Right lobe of liver (tissue), 6 donors: ENCODE measurements at places on chromosomes 4 and X.
A peak's percentile ranks its signal among the peaks of the same experiment; 100 is the strongest.

DNA sequence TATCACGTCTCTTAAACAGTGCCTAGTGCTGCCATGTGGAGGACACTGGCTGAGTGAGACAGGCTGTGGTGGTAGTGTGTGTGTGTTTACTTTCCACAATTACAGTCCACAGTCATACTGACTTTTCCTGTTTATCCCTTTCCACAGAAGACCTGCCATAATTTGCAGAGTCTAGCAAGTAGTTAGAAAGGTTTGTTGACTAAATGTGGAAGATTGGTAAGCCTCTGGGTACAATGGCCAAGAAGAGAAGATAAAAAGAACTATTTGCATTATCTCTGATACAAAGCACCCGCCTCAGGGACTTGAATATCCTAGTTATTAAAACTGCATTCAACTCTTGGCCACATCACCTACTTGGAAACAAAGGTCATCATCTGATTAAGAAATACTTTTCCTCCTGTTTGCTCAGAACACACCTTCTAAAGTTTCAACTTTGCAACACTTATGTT lies 89.1 kb downstream of the FAM13A start:
- DNase-seq: no peak

- no peak for DNase-seq
These were observed 26.4 kb downstream of the ATG4A start for GRCh38 chrX:108117988-108118387.

DNA sequence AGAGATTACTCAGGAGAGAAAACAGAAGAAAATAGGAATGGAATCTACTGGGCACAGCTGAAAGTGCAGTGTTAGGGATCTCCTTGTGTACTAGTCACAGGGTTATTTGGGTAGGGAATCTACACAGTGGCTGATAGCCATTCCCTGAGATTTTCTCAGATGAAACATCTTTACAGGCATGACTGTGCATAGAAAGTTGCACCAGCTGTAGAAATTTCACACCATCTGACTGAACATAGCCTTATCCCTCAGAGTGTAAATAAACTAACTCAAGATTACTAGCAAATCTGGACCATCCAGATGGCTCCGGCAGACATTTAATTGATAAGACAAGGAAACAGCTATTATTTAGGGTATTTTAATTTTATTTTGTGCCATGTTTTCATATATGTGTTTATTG lies 2053.5 kb upstream of the TENM3 start:
- DNase-seq: no peak

GRCh38 chr4:86926435-86927086 lies 8.2 kb upstream of the AFF1 start:
- DNase-seq: no peak

DNA sequence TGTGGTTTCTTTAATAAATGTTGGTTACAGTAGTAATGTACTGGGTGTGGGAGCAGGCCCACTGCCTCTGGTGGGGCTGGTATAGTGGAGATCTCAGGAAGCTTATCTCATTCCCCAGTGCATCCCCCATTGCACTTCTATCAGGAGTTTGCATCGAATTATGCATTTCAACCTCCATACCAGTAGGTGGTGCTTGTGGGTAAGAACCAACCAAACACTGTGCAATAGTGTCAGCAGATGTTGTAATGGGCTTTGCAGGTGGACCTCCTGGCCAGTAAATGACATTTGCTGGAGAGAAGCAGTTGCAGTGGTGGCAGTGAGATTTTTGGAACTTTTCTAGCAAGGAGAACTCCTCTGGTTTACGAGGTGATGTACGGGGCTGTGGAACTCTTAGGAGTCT lies 150.6 kb downstream of the POU3F4 start:
- no peak for DNase-seq

DNA sequence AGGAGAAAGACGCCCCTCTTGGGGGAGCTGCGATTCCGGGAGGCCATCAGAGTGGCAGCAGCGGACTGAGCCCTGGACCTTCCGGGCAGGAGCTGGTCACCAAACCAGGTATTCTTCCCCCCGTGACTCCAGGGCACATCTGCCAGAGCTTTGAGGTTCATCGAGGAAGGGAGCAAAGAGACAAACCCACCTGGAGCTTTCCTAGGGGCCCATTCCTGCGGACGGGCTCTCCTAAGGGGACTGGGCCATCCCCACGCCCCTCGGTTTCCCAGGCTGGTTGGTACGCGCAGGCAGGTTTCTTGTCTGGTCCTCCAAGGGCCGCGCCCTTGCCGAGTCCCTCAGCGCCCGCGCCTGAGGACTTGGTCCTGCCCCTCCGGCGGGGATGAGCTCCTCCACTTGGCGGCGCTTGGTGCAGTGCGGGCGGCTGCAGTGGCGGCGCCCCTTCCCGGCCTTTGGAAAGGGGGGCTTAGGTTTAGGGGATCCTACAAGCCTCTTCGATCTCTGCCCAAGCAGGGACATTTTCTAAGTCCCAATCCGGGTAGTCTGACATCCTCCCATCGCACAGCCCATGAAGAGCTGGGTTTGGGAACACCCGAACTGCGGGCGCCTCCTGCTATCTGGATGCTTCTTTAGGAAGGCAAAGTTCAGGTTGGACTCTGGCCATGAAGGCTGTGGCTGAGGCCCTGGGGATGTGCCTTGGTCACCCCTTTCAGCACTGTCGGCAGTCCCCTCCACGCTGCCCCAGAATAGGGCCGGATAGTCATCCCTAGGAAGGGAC lies 538 bp downstream of the STBD1 start:
- DNase-seq: peak; percentile 67

GRCh38 chr4:24303926-24304325 lies 280.4 kb downstream of the DHX15 start:
- no peak for DNase-seq

- no peak for DNase-seq
These were observed 530.7 kb downstream of the CENPC start for GRCh38 chr4:67014592-67014991.

DNA sequence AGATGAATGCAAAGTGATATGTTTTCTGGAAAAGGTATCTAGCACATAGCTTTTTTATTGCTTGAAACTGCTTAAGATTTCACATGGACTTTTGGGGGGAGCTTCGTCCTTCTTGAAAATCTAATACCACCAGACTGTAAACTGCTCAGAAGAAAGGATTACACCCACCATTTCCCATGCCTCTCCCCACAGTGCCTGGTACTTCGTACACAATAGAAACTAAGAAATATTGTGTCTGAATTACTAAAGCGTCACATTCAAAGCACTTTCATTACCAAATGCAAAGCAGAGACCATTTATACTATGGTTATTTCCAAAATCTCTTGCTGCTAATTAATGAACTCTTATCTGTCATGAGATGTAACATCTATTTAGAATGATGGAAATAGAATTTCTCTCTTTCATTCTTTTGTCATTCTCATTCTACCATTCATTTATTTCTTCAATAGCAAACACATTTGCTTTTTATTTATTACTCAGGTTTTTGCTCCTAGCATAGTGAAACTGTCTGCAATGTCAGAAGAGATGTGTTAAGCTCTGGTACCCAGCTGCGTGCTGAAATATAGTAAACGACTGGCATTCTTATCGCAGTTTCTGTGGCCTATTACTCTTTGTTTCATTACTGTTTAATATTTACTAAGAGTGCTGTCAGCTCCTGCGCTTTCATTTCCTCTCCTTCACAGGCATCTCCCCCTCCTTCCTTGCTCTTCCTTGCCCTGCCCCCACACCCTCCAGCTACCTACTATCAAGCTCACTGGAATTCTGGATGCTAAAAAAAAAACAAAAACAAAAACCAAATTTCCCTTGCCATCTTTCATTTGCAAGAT lies 51.4 kb upstream of the RAPGEF2 start:
- DNase-seq: no peak

DNA sequence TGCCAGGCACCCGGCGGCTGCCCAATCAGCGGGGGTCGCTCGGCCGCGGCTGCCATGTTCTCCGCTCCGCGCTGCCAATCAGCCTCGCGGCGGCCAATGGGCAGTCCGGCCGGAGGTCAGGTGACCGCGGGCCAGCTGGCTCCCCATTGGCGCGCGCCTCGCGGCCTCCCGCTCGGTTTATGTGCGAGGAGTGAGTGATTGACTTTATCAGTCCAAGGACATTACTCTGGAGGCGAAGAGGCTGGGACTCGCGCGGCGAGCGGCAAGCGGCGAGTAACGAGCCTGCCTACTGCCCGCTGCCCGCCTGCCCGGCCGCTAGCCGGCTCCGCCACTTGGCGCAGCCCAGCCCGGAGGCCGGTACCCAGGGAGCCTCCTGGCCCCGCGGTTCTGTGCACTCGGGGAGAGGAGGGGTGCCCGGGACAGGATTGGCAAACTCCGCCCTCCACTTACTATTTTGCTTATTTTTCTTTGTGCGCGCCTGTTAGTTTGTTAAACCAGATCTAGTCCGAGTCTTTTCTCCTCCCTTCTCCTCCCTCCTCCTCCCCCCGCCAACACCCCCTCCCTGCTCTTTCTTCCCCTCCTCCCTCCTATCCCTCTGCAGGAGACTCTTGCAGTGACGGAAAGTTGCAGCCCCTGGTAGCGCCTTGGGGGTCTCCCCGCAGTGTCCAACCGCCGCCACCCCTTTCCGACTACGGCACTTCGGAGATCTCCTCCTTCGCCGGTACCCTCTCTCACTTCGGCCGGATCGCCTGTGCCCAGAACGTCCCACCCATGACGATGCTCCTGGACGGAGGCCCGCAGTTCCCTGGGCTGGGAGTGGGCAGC lies at the start of gene ZIC3:
Gene ZIC3, plus strand, starts transcription at position 207 of the 825 bp plus-strand sequence. Its CDS starts 565 bp downstream, at position 772.
- DNase-seq: peak; percentile 65

DNA sequence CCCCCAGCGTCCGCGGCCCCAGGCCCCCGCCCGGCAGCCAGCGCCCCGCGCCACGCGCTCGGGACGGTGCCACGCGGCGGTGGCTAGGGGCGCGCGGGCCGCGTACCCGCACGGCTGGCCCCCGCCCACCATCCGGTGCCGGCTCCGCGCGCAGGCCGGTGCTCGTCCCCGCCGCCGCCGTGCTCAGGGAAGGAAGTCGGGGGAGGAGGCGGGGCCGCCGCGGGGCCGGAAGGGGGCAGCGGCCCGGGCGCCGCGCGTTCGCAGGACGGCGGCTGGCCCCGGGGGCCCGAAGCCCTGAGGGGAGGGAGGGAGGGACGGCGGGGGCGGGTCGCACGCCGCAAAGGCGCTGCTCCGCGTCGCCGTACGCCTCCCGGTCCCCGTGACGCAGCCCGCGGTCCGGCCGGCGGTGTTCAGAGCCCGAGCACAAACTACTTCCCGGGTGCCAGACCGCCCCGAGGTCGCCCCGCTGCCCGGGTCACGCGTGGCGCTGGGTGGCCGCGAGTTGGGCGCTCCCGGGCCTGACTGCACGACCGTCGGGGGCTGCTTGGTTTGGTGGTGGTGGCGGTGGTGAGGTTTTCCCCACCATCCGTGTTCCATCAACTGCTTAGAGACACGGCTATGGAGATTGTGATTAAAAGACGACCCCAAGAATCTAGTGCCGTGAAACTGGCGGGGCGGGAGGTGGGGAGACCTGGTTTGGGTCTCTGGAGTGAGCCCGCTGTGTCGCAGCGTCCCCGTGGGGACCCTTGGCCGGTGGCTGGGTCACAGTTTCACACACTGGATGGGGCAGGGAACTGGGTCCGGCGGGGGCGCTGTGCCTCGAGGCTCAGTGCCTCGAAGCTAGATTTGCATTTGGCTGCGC lies at the start of gene DCTD:
Gene DCTD, minus strand, starts transcription at position 205 of the 862 bp plus-strand sequence. CDS start 1,818 bp downstream, outside the sequence.
- peak; percentile 88 for DNase-seq

GRCh38 chrX:69028761-69029120 lies 136.5 kb downstream of the PJA1 start:
- DNase-seq: no peak

DNA sequence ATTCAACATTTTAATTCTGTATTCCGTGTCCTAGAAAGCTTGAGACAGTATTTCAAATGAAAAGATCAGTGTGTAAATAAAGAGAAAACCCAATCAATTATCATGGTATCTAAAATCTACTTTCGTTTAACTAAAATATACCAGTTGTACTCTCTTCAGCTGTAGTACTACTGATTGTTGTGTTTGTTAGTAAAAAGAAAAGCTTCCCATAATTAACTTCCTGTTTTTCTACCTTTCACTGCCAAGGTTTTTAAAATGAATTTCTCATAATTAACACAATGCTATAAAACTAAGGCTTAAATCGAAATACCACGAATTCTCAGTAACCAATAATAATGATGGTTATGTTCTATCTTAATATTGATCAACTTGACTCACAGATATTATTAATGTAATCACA lies 37.4 kb downstream of the PPP3CA start:
- no peak for DNase-seq

GRCh38 chr4:150006197-150006596 lies 72.0 kb upstream of the DCLK2 start:
- DNase-seq: no peak

DNA sequence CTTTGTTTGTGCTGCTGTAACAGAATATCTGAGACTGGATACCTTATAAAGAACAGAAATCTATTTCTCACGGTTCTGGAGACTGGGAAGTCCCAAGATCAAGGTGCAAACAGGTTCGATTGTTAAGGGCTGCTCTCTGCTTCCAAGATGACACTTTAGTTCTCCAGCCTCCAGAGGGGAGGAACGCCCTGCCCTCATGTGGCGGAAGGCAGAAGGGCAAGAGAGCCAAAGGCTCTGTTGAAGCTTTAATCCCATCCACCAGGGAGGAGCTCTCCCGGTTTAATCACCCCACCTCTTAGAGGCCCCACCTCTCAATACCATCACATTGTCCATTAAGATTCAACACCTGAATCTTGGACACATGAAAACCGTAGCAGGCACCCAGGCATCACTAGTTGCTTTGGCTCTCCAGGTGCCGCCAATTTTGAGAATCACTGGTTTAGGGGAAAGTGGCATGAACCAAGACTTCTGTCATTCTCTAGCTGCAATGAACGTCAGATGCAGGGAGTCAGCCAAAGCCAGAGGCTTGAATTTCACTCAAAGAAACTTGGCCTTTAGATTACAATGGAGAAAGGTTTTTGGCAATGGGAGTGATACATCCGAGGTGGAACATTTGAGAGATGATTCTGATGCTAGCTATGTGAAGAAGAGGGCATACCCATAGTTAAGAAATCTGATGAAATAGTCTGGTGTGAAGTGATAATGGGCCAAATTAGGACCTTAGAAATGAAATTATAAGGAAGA lies 15.7 kb downstream of the FHL1 start:
- peak; percentile 52 for DNase-seq

- DNase-seq: no peak
These were observed 37.7 kb upstream of the RAB33B start for GRCh38 chr4:139416073-139416673.

DNA sequence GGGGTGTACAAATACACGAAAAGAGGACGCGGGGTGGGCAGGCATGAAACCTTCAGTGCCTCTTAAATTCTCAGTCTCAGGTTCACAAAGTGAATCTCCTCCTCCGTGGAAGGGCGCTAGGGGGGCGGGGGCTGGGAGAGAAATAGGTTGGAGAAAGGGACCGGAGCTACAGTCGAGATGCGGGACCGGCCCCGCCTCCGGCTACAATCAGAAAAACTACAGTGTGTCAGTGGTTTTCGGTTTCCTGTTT lies 3.4 kb downstream of the MAML3 start:
- DNase-seq: peak; percentile 91

GRCh38 chrX:17039826-17040225 lies 93.4 kb downstream of the REPS2 start:
- DNase-seq: no peak

DNA sequence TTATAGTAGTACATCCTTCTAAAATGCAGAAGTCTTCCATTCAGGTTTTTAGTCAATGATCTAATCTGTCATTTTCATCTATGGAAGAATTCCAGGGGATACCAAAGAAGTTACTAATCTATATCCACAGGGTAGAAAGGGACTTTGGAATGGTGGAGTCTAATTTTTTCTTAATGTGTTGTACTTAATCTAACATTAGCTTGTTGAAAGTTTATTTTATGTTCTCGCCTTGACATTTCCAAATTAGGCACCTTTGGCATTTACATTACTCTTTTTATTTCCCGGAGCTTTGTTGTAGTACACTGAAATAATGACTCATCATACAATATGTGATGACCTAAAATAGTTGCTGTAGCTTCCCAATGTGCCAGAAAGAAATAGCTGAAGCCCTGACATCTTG lies 91.5 kb downstream of the HTR2C start:
- DNase-seq: no peak

GRCh38 chr4:153969542-153969941 lies 180.7 kb upstream of the SFRP2 start:
- DNase-seq: no peak
